ENCODE measurements at places on chromosomes 12 and 14. TPM values are rescaled to one million over a fixed set of nuclear protein-coding genes. Genes with fewer than 3 reads are reported as not detected.

DNA sequence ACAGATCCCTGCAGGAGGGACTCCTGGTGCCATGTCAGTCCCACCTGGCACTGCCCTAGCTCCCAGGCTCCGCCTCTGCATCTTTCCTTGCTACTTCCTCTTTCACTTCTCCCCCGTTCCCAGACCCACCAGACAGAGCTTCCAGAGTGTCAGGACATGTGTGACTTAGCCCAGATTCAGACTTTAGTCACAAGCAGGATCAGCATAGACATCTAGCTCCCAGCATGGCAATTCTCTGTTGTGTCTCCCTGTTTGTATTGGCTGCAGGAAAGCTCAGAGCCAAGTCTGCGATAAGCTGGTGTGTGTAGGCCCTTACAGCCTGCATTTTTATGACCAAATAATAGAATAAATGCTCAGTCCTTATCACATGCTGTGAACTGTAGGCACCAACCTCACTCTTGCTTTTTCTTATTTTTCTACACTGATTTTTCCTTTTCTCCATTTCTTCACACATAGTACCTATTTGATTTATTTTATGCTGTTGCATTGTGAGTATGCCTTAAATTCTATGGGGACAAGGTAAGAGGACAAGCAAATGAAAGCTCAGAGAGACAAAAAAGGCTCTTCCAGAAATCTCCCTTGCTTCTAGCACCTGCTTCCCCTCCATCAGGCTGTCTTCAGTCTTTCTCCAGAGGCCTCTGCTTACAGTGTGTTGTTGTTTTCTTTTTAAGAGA, 5.9 kb downstream of the DHRS2 start:
- no peaks in the 10 kb centered on the region for H3K4me1 ChIP-seq
- no peak overlapping the region for H3K4me3 ChIP-seq
- DNase-seq, result no peak
- H3K27ac ChIP-seq, result no peak overlapping the region
- no peaks in the 10 kb centered on the region for H3K36me3 ChIP-seq

GRCh38 chr14:27863166-27863565, 903.4 kb upstream of the FOXG1 start:
- H3K4me1 ChIP-seq, result no peaks in the 10 kb centered on the region
- H3K27me3 ChIP-seq, result no peaks in the 10 kb centered on the region
- no peak overlapping the region for H3K4me3 ChIP-seq
- no peaks in the 10 kb centered on the region for H3K36me3 ChIP-seq

GRCh38 chr12:95683418-95683817, 107.1 kb downstream of the NTN4 start:
- H3K27me3 ChIP-seq, result no peaks in the 10 kb centered on the region
- peaks cover 5% of the 10 kb centered on the region for H3K36me3 ChIP-seq
- no peak for DNase-seq
- no peak overlapping the region for H3K27ac ChIP-seq

GRCh38 chr12:52524898-52525591, 4.9 kb upstream of the KRT5 start:
- no peak overlapping the region for H3K4me3 ChIP-seq
- no peaks in the 10 kb centered on the region for H3K36me3 ChIP-seq
- peaks cover 36% of the 10 kb centered on the region for H3K4me1 ChIP-seq
- no peak for DNase-seq
- peaks cover 5% of the 10 kb centered on the region for H3K27me3 ChIP-seq

Gene SARNP
- 58.0 TPM for total RNA-seq

Gene CLEC2B
- 6.0 TPM for total RNA-seq

DNA sequence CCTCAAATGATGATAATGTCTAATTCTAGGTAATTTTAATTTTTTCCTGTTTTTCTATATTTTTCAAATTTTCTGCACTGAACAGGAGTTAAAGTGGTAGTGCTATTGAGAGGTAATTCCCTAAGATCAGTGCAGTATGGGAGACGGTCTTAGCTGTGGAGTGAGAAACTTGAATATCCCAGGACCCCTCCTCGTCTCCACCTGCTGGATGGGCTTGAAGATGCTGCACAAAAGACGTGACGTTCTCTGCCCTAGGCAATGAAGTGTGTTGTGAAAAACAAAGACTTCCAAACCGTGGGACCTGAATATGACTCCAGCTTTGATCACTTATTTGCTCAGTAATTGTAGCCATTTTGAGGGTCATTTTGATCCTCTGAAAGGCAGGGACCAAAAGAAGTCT, 298.1 kb downstream of the VRK1 start:
- H3K27me3 ChIP-seq, result no peaks in the 10 kb centered on the region
- no peaks in the 10 kb centered on the region for H3K4me1 ChIP-seq
- H3K27ac ChIP-seq, result no peak overlapping the region

Gene GPX2
- 202 TPM for total RNA-seq

Gene NPFF
- total RNA-seq, result 0.70 TPM

DNA sequence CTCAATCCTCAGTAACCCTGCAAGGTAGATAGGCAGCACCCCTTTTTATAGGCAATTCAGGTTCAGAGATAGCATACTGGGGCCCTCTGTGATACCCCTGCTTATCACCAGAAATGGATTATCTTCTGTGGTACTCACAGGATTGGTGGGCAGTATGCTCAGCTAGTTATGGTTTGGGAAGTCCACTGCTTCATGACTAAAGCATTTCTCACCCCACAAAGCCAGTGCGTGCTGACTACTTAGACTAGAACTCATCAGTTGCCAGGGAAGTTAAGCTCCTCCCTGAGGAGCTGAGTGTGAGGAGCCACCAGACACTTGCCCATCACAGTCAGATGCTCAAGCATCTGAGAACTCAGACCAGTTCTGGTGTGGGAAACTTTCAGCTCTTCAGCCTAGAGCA, 76.3 kb downstream of the SCAF11 start:
- H3K27ac ChIP-seq, result no peak overlapping the region
- no peaks in the 10 kb centered on the region for H3K4me1 ChIP-seq
- DNase-seq, result no peak
- H3K27me3 ChIP-seq, result no peaks in the 10 kb centered on the region
- no peak overlapping the region for H3K4me3 ChIP-seq

GRCh38 chr14:68268719-68269118, 449.1 kb downstream of the RAD51B start:
- no peak overlapping the region for H3K4me3 ChIP-seq
- no peaks in the 10 kb centered on the region for H3K36me3 ChIP-seq
- no peak for DNase-seq
- H3K27me3 ChIP-seq, result no peaks in the 10 kb centered on the region
- H3K4me1 ChIP-seq, result peaks cover 4% of the 10 kb centered on the region

DNA sequence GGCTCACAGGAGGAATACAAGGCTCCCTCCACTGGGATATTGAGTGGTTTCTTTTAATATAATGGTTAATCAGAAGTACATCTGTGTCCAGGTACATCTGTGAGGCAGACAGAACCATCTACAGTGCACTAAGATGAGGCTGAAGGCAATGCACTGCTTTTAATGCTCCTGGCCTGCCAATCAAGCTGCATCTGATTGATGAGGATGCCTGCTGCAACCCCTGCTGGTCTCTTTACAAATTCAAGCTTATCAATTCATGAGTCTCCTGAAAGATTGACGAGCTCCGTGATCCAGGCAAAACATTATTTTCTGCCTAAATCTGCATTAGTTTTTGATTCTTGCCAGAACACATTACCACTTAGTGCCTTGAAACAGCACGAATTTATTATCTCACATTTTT, 1139.1 kb downstream of the AACS start:
- peaks cover 4% of the 10 kb centered on the region for H3K4me1 ChIP-seq
- H3K27ac ChIP-seq, result no peak overlapping the region
- DNase-seq, result no peak
- no peaks in the 10 kb centered on the region for H3K36me3 ChIP-seq
- no peaks in the 10 kb centered on the region for H3K27me3 ChIP-seq
- H3K4me3 ChIP-seq, result no peak overlapping the region

Gene ACTN1
- 125 TPM for total RNA-seq

DNA sequence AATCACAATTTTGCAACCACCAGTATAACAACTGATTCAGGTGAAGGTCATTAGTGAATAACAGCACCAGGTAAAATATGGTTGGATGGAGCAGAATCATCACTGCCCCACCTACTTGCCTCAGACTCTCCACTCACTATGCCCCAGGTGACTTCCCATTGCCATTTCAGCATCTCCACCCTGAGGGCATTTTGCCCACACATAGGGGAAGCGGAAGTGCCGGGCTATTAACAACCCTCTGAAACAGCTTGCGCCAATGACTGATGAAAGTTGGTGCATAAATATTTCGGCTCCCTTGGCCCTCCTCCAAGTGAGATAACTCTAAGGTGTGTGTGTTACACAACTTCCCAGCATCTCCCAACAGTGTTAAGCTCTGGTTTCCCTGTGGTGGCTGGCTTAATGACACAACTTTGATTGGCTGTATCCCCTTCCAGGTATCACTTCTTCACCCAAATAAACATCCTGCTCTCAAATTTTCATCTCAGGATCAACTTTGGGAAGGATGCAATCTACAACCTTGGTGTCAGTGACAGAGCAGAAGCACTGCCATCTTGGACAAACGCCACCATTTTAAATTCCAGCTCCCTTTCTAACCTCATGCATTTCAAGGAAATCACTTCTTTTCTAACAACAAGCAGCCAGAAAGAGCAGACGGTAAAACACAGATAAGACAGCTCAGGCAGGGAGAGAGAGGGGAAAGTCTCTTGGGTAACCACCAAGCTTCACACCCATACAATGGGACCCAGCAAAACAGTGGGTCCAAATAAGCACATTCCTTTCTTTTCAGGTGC, 73.6 kb upstream of the PPP2R5C start:
- no peak for DNase-seq
- no peaks in the 10 kb centered on the region for H3K4me1 ChIP-seq
- no peaks in the 10 kb centered on the region for H3K27me3 ChIP-seq
- H3K4me3 ChIP-seq, result no peak overlapping the region
- no peak overlapping the region for H3K27ac ChIP-seq
- H3K36me3 ChIP-seq, result no peaks in the 10 kb centered on the region
